ENCODE measurements at places on chromosomes 12 and 14. TPM values are rescaled to one million over a fixed set of nuclear protein-coding genes. Genes with fewer than 3 reads are reported as not detected.

DNA sequence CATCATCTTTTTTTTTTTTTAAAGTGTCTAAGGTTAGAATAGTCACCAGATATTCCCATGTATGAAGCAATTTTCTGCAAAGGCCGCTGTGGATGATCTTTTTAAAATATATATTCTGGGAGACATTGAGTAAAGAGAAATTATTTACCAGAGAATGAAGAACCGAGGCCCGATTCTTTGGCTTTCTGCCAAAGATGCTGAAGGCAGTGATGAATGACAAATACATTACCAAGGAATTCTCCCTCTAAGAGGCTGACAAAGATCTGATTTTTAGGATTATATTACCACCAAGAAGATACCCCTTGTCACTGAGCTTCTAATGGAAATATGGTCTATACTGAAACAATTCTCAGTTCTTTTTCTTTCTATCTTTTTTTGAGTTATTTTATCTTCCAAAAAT lies 336.8 kb downstream of the NAV3 start:
- DNase-seq, result no peak
- no peaks in the 10 kb centered on the region for H3K36me3 ChIP-seq
- no peaks in the 10 kb centered on the region for H3K4me1 ChIP-seq
- H3K4me3 ChIP-seq, result no peak overlapping the region
- no peak overlapping the region for H3K27ac ChIP-seq
- no peaks in the 10 kb centered on the region for H3K27me3 ChIP-seq

GRCh38 chr12:85820101-85820500 lies 16.1 kb downstream of the RASSF9 start:
- DNase-seq, result no peak
- no peaks in the 10 kb centered on the region for H3K36me3 ChIP-seq
- no peak overlapping the region for H3K27ac ChIP-seq
- H3K4me3 ChIP-seq, result no peak overlapping the region
- no peaks in the 10 kb centered on the region for H3K27me3 ChIP-seq

Gene SLCO1C1
- not detected for total RNA-seq

DNA sequence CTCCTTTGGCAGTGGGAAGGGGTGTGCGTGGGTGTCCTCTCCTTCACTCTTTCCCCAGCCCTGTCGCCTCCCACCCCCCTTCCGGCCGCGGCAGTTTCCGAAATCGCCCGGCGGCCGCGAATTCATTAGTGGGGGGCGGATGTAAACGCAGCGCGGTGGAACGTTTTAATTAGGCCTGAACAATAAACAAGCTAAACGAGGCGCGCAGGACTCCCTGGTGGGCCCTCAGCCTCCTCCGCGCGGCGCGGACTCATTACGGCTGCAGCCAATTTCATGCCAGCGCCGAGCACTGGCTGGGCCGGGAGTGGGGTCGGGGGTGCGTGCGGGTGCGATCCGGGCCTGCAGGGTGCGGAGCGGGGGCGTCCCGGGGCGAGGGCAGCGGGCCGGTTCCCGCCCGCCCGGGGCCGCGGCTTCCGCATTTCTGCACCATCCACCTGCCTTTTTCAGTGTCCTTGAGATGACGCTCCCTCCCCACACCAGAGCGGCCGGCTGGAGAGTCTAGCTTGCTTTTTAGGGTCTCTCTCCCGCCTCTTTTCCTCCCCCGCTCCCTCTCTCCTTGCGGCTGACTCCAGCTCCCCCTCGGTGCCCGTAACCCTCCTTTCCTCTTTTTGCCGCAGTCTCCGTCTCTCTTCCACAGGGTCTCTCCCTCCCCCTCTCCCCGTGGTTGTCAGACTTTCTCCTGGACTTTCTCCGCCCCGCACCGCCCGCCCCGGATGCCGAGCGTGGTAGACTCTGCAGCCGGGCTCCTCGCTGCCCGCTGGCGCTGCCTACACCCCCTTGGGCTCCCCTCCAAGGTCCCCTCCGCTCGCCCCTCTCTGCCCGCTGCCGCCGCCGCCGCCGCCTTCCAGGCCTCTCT lies at the start of gene CISTR:
Gene CISTR (minus strand): TSS at position 644 of the 856 bp plus-strand sequence.
- no peaks in the 10 kb centered on the region for H3K36me3 ChIP-seq
- no peaks in the 10 kb centered on the region for H3K27me3 ChIP-seq
- peak; percentile 61 for DNase-seq
- peak within 1 kb of the TSS; percentile 32 for H3K27ac ChIP-seq

- no peak for DNase-seq
- no peaks in the 10 kb centered on the region for H3K27me3 ChIP-seq
- H3K36me3 ChIP-seq, result peaks cover 54% of the 10 kb centered on the region
- no peak overlapping the region for H3K27ac ChIP-seq
- H3K4me3 ChIP-seq, result no peak overlapping the region
These were observed 34.9 kb upstream of the GPR68 start for GRCh38 chr14:91279354-91279753.

Gene RHEBL1
- 19.8 TPM for total RNA-seq

DNA sequence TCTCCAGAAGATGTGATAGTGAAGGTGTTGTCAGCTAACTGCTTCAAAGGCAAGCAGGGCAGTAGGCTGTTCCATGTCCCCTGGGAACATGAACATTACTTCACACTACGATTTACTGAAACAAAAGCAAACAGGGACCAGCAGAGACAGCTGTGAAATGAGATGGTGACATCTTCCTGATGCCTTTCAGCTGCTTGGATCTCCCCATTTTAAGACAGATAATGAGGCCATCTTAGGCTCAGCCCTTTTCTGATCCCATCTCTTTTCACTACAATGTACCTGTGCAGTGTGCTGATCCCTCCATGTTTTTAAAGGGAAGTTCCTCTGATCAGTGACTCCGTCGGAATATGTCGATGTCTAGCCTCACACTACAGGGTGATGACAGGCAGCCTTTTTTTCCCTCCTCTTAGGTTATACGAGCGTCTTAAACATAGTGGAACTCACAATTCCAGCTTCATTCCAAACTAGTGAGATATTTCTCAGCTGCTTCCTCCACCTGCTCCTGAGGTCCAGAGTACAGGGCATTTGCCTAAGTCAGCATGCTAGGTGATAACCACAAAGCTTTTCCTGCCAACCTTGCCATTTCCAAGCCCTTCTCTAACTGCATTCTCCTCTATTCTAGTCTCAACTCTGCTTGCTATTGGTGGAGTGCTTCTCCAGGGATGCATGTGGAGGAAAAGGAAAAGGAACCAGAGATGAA lies 87.6 kb upstream of the EGLN3 start:
- peaks cover 12% of the 10 kb centered on the region for H3K4me1 ChIP-seq
- H3K4me3 ChIP-seq, result no peak overlapping the region
- no peak for DNase-seq
- no peak overlapping the region for H3K27ac ChIP-seq
- H3K36me3 ChIP-seq, result no peaks in the 10 kb centered on the region
- H3K27me3 ChIP-seq, result peaks cover 2% of the 10 kb centered on the region

Gene CCDC91
- 14.8 TPM for total RNA-seq

- H3K4me1 ChIP-seq, result peaks cover 2% of the 10 kb centered on the region
- H3K4me3 ChIP-seq, result no peak overlapping the region
- H3K27me3 ChIP-seq, result no peaks in the 10 kb centered on the region
- H3K27ac ChIP-seq, result no peak overlapping the region
- peaks cover 30% of the 10 kb centered on the region for H3K36me3 ChIP-seq
These were observed 8.0 kb downstream of the PXMP2 start for GRCh38 chr12:132695431-132695830.

Gene PAPOLA
- 178 TPM for total RNA-seq

- DNase-seq, result no peak
- H3K4me1 ChIP-seq, result no peaks in the 10 kb centered on the region
- no peak overlapping the region for H3K27ac ChIP-seq
- no peaks in the 10 kb centered on the region for H3K27me3 ChIP-seq
These were observed 9.8 kb downstream of the RBP5 start for GRCh38 chr12:7118881-7119280.

- H3K27me3 ChIP-seq, result peaks cover 20% of the 10 kb centered on the region
- H3K4me3 ChIP-seq, result no peak overlapping the region
- H3K36me3 ChIP-seq, result no peaks in the 10 kb centered on the region
- DNase-seq, result no peak
- H3K4me1 ChIP-seq, result peaks cover 7% of the 10 kb centered on the region
These were observed 22.2 kb downstream of the HRK start for GRCh38 chr12:116859079-116859478.

Gene FAIM2
- total RNA-seq, result 0.22 TPM
